ENCODE measurements at places on chromosomes 3 and 15.
A peak's percentile ranks its signal among the peaks of the same experiment; 100 is the strongest.

DNA sequence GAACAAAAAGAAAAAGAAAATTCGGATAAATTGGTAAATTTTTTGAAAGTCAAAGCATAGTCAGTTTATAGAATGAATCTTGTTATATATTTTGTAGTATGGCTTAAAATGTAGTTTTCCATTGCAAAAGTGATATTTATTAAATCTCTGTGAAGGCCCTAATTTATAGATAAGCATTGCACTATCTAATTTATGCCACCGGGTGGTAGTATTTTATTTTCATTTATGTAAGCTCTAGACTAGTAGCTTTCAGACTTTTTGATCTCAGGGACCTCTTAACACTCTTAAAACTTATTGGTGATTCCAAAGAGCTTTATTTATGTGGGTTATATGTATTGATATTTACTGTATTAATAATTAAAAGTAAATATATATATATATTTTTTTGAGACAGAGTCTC lies 133.9 kb upstream of the LRRFIP2 start:
- DNase-seq, result peak; percentile 75

DNA sequence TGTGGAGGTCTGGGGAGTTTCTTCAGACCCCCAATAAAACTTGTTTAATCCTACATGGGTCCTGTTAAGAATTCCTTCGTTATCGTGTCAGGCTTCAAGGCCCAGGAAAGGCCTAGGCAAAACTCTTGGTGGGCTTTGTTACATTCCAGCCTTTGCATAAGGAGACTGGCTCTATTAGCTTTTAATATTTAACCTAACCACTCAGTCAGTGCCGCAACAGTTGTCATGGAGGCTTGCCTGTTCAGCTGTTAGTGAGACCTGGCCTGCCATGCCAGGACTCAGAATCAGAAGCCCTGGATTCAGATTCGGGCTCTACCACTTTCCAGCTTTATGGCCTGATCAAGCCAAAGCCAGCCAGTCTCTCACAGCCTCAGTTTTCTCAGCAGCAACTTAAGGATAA lies 19.6 kb downstream of the EIF1B start:
- no peak for DNase-seq

GRCh38 chr15:38378161-38378560 lies 75.8 kb upstream of the FAM98B start:
- peak; percentile 49 for DNase-seq

GRCh38 chr3:142977399-142977728 lies 13.9 kb upstream of the PAQR9 start:
- peak; percentile 45 for DNase-seq

GRCh38 chr15:26632500-26632899 lies 140.4 kb downstream of the GABRB3 start:
- no peak for DNase-seq

GRCh38 chr15:90677807-90678790 lies 39.0 kb upstream of the BLM start:
- DNase-seq, result no peak

DNA sequence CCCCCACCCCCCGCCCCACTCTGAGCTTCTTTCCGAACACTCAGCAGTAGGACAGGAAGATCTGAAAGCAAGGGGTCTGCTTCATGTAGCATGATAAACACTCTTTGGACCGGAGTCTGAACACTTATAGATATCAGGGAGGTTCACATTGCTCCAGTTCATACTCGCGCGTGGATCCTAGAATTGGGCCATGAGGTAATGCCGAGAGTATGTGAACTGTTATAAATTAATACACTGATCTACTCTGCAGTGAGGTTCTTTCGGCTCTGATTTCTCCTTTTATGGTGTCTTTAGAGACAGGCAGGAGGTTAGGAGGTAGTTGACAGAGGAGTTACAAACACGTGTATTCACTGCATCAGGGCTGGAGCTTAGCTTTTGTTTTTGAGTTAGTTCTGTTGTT lies 223.0 kb downstream of the THSD4 start:
- no peak for DNase-seq

- peak; percentile 79 for DNase-seq
These were observed 27.6 kb downstream of the TBC1D2B start for GRCh38 chr15:78049691-78050440.

GRCh38 chr15:87245592-87245991 lies 1010.9 kb downstream of the NTRK3 start:
- no peak for DNase-seq

GRCh38 chr3:108283006-108283405 lies 13.3 kb upstream of the HHLA2 start:
- DNase-seq, result no peak

GRCh38 chr3:156148946-156149381 lies 28.6 kb downstream of the KCNAB1 start:
- DNase-seq, result peak; percentile 52

GRCh38 chr3:156491192-156491591 lies 63.7 kb downstream of the SSR3 start:
- DNase-seq, result peak; percentile 39

- no peak for DNase-seq
These were observed 9.3 kb downstream of the GRAMD1C start for GRCh38 chr3:113847664-113848461.

GRCh38 chr15:67110361-67110781 lies 45.0 kb downstream of the SMAD3 start:
- no peak for DNase-seq

GRCh38 chr3:134374791-134375581 lies 739 bp upstream of the AMOTL2 start:
- DNase-seq, result no peak

- DNase-seq, result no peak
These were observed 205.6 kb downstream of the VGLL3 start for GRCh38 chr3:86785386-86785785.

DNA sequence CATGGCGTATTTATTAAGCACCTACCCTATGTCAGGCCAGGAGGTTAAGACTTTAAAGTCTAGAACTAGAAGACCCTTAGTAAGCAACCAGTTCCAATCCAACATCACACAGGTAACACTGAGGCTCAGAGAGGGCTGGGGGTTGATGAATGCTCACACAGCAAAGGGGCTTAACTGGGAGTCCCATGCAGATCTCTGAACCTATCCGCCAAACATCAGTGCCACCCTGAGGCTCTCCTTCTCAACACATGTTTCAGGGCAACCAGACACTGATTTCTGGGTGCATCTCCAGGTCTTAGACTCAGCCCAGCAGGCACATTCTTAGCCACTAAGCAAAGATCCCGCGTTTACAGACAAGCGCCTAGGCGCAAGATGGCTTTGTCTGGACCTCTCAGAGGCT lies 92.0 kb upstream of the SLC6A11 start:
- no peak for DNase-seq

DNA sequence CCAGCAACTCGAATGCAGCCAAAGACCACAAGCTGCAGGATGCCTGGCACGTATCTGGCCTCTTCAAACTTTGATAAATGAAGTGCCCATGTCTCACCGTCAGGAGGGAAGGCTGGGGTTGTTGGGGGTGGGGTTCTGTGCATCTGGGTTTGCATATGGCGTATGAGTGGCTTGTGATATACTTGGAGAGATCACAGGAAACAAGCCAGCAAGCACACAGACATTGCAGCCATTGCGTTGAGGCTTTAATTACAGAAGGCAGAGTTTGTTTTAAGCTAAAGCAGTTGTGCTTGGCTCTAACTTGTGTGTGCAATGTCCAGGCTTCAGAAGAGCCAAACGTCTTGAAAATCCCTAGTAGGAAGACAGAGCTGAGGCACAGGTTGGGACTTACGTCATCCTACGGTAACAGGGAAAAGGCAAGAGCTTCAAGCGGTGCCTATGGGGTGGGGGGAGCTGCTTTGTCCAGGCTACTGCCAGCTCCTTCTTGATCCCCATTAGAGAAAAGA lies 109.2 kb downstream of the ASB7 start:
- peak; percentile 16 for DNase-seq

DNA sequence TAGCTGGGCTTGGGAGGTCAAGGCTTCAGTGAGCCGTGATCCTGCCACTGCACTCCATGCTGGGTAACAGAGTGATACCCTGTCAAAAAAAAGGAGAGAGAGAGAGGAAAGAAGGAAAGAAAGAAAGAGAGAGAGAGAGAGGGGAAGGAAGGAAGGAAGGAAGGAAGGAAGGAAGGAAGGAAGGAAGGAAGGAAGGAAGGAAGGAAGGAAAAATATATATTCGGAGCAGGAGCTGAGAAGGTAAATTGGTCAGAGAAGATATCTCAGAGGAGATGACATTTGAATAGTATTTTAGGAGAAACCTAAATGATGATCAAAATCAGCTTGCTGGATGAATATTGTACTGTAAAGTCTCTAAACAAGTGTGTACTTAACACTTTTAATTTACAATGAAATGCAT lies 633.1 kb downstream of the ZPLD1 start:
- DNase-seq, result no peak

DNA sequence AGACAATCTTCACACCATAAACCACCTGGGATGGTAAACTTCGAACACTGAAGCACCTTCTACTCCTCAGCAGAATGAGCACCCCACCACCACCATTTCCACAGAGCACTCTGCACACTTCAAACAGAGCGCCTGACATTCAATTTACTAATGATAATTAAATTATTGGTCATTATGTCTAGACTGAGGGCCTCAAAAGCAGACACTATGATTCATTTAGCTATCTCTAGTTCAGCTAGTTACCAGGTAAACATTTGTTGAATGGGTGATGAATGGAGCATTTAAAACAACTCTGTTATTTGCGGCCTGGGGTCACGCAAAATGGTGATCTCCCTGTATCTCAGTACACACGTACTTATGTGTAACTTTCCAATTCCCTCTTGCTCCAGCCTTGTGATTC lies 40.9 kb downstream of the ACAP2 start:
- no peak for DNase-seq

All from hematopoietic multipotent progenitor cell treated with erythropoietin and hydrocortisone succinate and interleukin-3 and kit ligand, for 4 days (in vitro differentiated cells).